ENCODE measurements at places on chromosomes 11 and 22. TPM values are rescaled to one million over a fixed set of nuclear protein-coding genes. Genes with fewer than 3 reads are reported as not detected.

PDGFB gene
- not detected for total RNA-seq

DNA sequence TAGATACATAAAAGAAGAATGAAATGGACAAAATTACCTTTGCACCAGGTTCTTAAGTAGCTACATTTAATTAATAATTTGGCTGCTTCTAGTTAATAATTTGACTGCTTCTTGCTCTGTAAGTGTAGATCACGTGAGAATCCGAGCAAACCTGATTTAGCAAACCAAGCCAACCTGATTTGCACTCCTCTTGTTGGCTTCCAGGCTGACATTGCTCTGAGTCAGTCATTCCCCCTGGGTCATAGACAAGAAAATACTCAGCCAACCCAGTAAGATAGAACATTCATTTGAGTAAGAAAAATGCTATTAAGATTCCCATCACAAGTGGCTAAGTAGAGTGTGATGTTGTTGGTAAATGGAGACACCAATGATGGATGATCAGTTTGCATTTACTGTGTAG is 304.1 kb downstream of the C11orf87 start:
- no peaks in the 10 kb centered on the region for H3K36me3 ChIP-seq
- H3K27me3 ChIP-seq: peaks cover 2% of the 10 kb centered on the region
- H3K4me3 ChIP-seq: no peak overlapping the region
- no peaks in the 10 kb centered on the region for H3K4me1 ChIP-seq

DNA sequence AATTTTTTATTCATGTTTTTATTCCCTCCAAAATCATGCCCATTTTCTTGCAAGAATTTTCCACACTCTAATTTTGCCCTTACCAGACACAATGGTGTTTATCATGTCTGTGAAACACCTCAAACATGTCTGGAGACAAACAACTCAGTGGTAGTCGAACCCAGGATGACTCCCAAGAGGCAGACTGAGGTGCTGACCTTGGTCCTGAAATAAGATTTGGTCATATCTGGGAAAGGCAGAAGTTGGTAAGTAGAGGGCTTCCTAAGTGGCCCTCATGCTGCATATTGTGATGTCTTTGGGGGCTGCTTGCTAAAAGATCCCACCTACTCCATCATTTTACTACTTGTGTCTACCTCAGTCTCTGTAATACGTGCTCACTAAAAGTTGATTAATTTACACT is 369.4 kb upstream of the ISX start:
- no peak overlapping the region for H3K4me3 ChIP-seq
- H3K27ac ChIP-seq: no peak overlapping the region
- no peaks in the 10 kb centered on the region for H3K36me3 ChIP-seq
- H3K4me1 ChIP-seq: no peaks in the 10 kb centered on the region
- no peak for DNase-seq

- H3K4me3 ChIP-seq: no peak overlapping the region
- no peak overlapping the region for H3K27ac ChIP-seq
- H3K27me3 ChIP-seq: no peaks in the 10 kb centered on the region
- DNase-seq: no peak
- H3K36me3 ChIP-seq: no peaks in the 10 kb centered on the region
- H3K4me1 ChIP-seq: no peaks in the 10 kb centered on the region
These were observed 241.1 kb downstream of the RAB38 start for GRCh38 chr11:87934182-87934581.

LRRC10B gene
- under 0.01 TPM for total RNA-seq

ZBTB16 gene
- not detected for total RNA-seq

DNA sequence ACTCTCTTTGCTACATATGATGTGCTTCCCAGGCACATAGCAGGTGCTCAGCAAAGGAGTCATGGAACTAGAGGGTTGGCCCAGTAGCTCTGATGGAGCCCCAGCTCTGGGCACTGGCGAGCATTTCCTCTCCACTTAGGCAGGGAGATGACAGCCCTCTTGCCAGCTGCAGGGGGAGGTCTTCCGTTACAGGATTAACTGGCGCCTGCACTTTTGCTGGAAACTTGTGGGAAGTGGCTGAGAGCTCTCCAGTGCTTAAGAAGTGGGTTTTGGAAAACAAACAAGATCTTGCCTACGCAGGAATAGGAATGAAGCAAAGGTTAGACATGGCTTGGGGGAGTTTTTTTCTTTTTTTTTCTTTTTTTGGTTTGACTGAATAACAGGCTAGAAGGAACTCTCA is 75.5 kb downstream of the MICAL2 start:
- DNase-seq: peak; percentile 80
- H3K27me3 ChIP-seq: no peaks in the 10 kb centered on the region
- no peak overlapping the region for H3K4me3 ChIP-seq
- peaks cover 68% of the 10 kb centered on the region for H3K4me1 ChIP-seq
- H3K27ac ChIP-seq: peak overlapping the region; percentile 88

PANX2 gene
- 0.29 TPM for total RNA-seq

- DNase-seq: no peak
- no peak overlapping the region for H3K27ac ChIP-seq
- no peak overlapping the region for H3K4me3 ChIP-seq
- no peaks in the 10 kb centered on the region for H3K4me1 ChIP-seq
These were observed 211.9 kb downstream of the BLID start for GRCh38 chr11:121904148-121904547.

DNA sequence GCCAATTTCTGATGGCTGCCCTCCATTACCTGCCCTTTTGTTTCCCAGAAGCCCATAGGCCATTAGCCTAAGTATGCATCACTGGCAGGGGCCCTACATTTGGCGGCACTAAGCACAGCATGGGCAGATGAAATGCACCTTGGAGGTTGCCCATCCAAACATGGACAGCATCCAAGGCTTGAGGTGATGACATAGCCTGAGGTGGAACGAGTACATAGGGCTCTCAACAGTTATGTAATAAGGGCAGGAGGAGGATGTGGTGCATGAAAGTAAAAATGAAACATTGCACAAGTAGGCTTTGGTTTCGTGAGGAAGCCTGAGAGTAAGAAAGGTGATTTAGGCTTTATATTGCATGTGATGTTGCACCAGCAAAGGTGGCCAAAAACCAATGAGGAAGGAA is 148.1 kb downstream of the FAM76B start:
- no peaks in the 10 kb centered on the region for H3K27me3 ChIP-seq
- no peaks in the 10 kb centered on the region for H3K36me3 ChIP-seq
- no peak overlapping the region for H3K27ac ChIP-seq

OR10G7 gene
- total RNA-seq: not detected

DNA sequence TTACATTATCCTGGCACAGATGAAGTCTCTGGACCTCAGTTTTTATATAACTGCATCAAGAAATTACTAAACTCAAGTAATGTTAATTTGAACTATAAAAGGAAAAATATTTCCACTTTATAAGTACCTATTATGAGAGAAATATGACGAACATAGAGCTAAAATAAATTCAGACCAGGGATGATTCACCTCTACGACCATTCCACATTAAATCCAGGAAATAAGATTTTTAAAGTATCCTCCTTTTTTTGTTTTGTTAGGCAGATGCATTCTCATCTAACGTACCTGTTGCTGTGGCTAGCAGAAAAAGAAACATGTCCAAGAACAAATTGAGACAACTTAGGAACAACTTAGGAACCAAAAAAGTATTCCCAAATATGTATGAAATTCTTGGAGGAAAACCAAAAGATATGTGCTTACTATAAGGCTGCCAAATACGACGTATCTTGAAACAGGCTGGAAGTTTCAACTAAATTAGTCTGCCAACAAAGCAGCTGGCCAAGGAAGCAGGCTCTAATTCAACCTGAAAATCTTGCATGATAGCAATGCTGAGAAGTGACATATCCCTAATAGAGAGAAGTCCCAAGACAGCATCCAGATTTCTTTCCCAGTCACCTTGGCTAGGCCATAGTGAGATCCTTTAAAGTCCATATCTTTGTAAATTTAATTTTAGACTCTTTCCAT is 15.7 kb downstream of the SPTY2D1 start:
- H3K4me3 ChIP-seq: peak overlapping the region; percentile 31
- peaks cover 13% of the 10 kb centered on the region for H3K4me1 ChIP-seq
- peak overlapping the region; percentile 88 for H3K27ac ChIP-seq
- peak; percentile 38 for DNase-seq
- peaks cover 18% of the 10 kb centered on the region for H3K36me3 ChIP-seq

OR4D5 gene
- total RNA-seq: not detected

SAA2 gene
- under 0.01 TPM for total RNA-seq

DNA sequence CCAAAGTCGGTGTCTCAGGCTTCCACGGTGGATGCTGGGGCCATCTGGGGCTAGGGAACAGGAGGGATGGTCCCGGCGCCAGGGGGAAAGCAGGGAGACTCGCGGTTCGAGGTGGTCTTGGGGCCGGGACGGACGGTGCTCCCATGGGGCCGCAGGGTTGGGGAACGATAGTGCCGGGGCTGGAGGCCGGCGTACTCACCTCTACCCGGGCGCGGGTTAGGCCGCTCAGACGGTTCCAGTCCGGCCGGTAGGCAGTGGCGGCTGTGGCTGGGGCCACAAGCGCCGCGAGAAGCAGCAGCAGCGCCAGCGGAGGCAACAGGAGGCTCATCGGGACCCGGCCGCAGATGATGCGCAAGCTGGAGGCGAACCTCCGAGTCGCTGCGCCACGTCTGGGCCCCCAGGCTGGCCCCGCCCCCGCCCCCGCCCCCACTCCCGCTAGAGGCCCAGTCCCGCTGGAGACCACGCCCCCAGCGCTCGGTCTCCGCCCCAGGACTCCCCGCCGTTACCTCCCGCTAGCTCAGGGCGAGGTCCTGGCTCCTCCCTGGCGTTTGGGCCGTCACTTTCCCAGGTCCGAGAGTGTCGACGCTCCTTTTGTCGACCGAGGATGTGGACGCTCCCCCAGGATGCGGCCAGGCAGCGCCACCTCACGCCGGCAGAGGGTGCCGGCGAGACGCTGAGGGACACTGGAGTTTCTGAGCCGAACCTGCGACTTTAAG is at the start of gene SELENOM:
TSS of gene SELENOM (minus strand) at position 391 of the 716 bp plus-strand sequence. CDS start at position 328, 63 bp downstream.
- H3K4me1 ChIP-seq: peaks cover 32% of the 10 kb centered on the region
- peak; percentile 99 for DNase-seq
- H3K27me3 ChIP-seq: no peaks in the 10 kb centered on the region
- peaks cover 31% of the 10 kb centered on the region for H3K36me3 ChIP-seq

DNA sequence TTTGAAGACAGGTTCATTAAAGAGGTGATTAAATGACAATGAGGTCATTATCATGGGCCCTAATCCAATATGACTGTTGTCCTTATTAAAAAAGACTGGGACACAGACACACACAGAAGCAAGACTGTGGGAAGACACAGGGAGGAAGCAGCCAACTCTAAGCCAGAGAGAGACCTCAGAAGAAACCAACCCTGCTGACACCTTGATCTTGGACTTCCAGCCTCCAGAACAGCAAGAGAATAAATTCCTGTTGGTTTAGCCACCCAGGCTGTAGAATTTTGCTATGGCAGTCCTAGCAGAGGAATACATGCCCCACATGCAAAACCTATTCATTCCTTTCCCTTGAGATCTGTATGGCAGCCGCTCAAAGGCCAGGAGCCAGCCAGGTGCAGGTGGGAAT is 35.6 kb upstream of the CACNG2 start:
- H3K36me3 ChIP-seq: no peaks in the 10 kb centered on the region
- no peak for DNase-seq
- no peak overlapping the region for H3K4me3 ChIP-seq
- H3K4me1 ChIP-seq: no peaks in the 10 kb centered on the region

GRCh38 chr11:123040111-123040432 is 21.9 kb downstream of the HSPA8 start:
- H3K4me3 ChIP-seq: no peak overlapping the region
- no peaks in the 10 kb centered on the region for H3K4me1 ChIP-seq
- H3K27ac ChIP-seq: no peak overlapping the region

SYCE3 gene
- total RNA-seq: not detected

DNA sequence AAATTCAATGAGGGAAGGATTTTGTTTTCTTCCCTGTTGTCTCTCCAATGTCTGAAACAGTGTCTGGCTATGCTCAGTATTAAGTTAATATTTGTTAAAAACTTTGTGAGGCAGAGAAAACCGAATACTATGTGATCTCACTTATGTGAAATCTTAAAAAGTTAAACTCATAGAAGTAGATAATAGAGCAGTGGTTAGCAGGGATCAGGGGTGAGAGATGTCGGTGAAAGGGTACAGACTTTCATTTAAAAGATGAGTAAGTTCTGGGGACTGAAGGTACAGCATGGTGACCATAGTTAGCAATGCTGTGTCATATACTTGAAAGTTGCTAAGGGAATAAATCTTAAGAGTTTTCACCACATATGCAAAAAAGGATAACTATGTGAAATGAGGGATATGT is 244.6 kb downstream of the AASDHPPT start:
- no peaks in the 10 kb centered on the region for H3K4me1 ChIP-seq
- DNase-seq: no peak
- H3K27ac ChIP-seq: no peak overlapping the region
- no peak overlapping the region for H3K4me3 ChIP-seq

MPPED1 gene
- total RNA-seq: not detected

GRCh38 chr22:34960005-34960404 is 106.0 kb upstream of the ISX start:
- H3K27ac ChIP-seq: no peak overlapping the region
- no peaks in the 10 kb centered on the region for H3K36me3 ChIP-seq
- H3K4me1 ChIP-seq: no peaks in the 10 kb centered on the region
- no peak overlapping the region for H3K4me3 ChIP-seq

DNA sequence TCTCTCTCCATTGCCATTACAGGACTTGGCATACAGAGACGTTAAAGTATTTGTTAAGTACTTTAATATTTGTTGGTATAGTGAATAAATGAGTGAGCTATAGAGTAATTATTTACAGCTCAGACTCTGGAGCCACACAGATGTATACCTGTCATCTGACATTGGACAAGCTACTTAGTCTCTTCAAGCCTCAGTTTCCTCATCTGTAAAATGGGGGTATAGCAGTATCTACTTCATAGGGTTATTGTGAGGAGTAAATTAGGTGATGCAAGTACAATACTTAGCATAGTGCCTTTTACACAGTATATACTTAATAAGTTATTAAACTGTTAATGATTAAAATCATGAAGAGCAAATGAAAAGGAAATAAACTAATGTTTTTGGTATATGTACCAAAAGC is 203.2 kb downstream of the NAV2 start:
- H3K4me1 ChIP-seq: peaks cover 34% of the 10 kb centered on the region
- H3K36me3 ChIP-seq: no peaks in the 10 kb centered on the region
- DNase-seq: peak; percentile 26
- no peak overlapping the region for H3K27ac ChIP-seq

Data from osteoblast (primary cell).